Activated CD4-positive, CD25-positive, alpha-beta regulatory T cell treated with anti-CD3 and anti-CD28 coated beads, Interleukin-2, amount 50 U/mL, for 72 hours (primary cell): ENCODE measurements at places on chromosomes 16 and 17.

- DNase-seq: no peak
Observed at GRCh38 chr16:80509872-80510271, 30.9 kb upstream of the DYNLRB2 start.

DNA sequence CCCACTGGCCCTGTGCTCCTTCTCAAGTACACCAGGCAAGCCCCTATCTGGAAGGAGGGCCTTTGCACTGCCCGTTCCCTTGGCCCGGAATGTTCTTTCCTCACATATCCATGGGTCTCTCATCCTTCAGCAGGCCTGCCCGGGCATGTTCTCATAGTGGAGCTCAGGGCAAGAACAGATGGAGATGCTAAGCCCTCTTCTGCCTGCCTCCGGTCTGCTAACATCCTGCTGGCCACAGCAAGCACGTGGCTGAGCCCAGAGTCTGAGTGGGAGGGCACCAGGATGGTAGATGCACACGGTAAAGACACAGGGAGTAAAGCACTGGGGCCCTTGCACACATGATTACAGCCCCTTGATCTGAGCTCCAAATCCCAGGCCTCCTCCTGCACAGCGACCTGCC lies 19.8 kb upstream of the ANKRD40CL start:
- no peak for DNase-seq

DNA sequence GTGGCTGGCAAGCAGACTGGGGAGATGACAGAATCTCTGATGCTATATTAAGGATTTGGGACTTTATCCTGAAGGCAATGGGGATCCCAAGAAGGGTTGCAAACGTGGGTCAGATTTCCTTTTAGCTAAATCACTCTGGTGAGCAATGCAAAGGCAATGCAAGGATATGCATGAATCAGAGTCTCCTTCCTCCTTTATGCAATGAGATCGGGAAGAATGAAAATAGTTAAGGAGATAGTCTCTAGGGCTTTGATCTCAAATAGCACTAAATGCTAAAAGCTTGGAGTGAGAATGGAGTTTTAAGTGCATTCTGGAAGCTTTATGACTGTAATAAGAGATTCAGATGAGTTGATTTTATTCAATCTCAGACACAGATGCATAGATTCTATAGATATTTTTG lies 27.2 kb upstream of the SHISA9 start:
- DNase-seq: no peak

- no peak for DNase-seq
Observed at GRCh38 chr17:33871720-33872540, 383.2 kb upstream of the CCL2 start.

GRCh38 chr17:4087911-4088693 lies 54.7 kb downstream of the ZZEF1 start:
- DNase-seq: no peak
